ENCODE measurements at places on chromosomes 16 and 17.
A peak's percentile ranks its signal among the peaks of the same experiment; 100 is the strongest.

GRCh38 chr17:78601577-78602190, 24.5 kb upstream of the DNAH17 start:
- DNase-seq: no peak

DNA sequence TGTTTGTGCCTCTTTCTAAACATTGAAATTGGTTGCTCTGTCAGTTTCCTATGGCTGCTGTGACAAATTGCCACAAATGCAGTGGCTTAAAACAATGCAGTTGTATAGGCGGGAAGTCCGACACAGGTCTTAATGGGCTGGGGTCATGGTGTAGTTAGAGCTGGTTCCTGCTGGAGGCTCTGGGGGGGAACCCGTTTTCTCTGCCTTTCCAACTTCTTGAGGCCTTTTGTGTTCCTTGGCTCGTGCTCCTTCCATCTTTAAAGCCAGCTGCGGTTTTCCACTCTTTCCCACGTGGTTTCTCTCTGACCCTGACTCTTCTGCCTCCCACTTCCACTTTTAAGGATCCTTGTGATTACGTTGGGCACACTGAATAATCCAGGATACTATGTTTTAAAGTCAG, 12.5 kb downstream of the EPN2 start:
- DNase-seq: no peak

DNA sequence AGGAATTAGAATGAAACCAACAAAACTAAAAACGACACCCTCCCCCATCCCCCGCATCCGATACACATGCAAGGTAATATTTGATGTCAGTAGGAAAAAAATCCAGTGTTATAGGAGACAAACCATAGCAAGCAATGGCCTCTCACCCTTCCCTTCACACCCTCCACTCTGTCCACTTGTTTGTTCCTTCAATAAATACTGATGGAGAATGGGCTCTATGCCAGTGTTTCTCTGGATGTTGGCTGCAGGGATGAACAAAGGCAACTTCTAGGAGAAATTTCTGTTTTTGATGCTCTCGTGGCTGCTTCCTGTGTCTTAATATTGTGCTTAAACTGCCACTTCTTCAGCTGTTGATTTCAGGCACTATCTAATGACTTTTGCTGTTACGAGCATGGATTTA, 98.8 kb downstream of the WWOX start:
- no peak for DNase-seq

DNA sequence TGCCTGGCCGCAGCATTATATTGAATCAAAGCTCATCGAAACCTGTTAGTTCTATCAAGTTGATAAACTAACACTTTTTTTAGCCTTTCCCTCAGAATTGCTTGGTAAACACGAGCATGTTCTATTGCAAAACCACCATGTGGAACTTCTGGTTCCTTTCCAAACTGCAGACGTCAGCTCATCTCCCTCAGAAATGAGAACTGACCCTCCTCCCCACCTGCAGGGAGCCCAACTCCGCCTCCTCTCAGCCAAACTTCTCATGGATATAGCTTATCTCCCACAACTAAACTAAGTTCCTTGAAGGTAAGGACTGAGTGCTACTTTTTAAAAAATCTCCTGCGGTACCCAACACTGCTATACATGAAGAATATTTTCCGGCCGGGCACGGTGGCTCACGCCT, 6.7 kb downstream of the SHMT1 start:
- peak; percentile 8 for DNase-seq

DNA sequence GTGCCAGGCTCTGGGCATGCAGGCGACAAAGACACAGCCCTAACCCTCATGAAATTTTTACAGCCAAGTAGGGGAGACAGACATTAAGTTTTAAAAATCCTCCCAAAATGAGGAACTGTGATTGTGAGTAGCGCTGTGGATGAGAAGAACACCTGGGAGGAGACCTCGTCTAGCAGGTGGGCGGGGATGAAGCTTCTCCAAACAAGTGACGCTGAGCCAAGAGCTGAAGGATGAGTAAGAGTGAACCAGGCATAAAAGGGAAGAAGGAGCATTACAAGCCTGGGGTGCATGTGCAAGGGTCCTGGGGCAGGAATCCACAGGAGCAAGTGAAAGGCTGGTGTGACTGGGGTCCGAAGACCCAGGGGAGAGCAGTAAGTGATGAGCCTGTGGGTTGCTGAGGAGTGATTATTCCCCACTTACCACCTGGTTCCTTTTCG, 149.4 kb upstream of the HS3ST2 start:
- DNase-seq: no peak

- no peak for DNase-seq
These were observed 23.8 kb upstream of the ABCC1 start for GRCh38 chr16:15925631-15926030.

GRCh38 chr16:27189335-27189972, 13.9 kb upstream of the KDM8 start:
- no peak for DNase-seq

DNA sequence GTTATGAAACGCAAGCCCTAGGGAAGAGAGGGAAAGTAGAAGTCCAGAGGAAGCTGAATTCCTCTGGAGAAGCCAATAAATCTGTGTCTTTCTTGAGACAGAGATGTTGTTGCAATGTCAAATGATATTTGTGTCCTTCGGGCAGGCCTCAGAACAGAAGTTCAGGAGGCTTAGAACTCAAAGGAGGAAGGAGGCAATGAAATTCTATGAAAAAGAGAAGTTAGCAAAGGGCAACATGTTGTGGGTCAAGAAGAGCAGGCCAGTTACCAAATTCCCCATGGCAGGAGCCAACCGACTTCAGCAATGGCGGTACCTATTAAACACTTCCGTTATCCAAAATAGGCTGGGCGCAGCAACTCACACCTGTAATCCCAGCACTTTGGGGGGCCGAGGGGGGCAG, 109.0 kb upstream of the DHX40 start:
- DNase-seq: no peak

- no peak for DNase-seq
These were observed 66.4 kb downstream of the NXN start for GRCh38 chr17:913207-913606.

GRCh38 chr17:71902894-71903506, 217.8 kb upstream of the SOX9 start:
- no peak for DNase-seq
